ENCODE measurements at places on chromosomes 1 and 21. TPM values are rescaled to one million over a fixed set of nuclear protein-coding genes. Genes with fewer than 3 reads are reported as not detected.

MCOLN2 gene
- 1.1 TPM for total RNA-seq

SELL gene
- total RNA-seq, result 0.27 TPM

TIE1 gene
- total RNA-seq, result 0.81 TPM

C1orf210 gene
- not detected for total RNA-seq

FAM72C gene
- total RNA-seq, result not detected

KRTAP7-1 gene
- not detected for total RNA-seq

IL10 gene
- total RNA-seq, result not detected

C1orf185 gene
- total RNA-seq, result not detected

SIK1 gene
- total RNA-seq, result 4.4 TPM

NBPF4 gene
- total RNA-seq, result not detected

C1orf115 gene
- total RNA-seq, result not detected

B3GALT6 gene
- 24.7 TPM for total RNA-seq

ADAM30 gene
- not detected for total RNA-seq

TEDDM1 gene
- not detected for total RNA-seq

STUM gene
- total RNA-seq, result 0.98 TPM

TMPRSS3 gene
- total RNA-seq, result not detected

DMRTA2 gene
- 0.18 TPM for total RNA-seq

DDR2 gene
- total RNA-seq, result 379 TPM

OR2L2 gene
- total RNA-seq, result not detected

CALML6 gene
- total RNA-seq, result 0.36 TPM

PROK1 gene
- total RNA-seq, result not detected

LCE1E gene
- total RNA-seq, result not detected

PLEKHA6 gene
- 5.1 TPM for total RNA-seq

RNASEL gene
- total RNA-seq, result 9.5 TPM

MTARC2 gene
- 2.0 TPM for total RNA-seq

FMO2 gene
- total RNA-seq, result 7.4 TPM

TMEM201 gene
- 2.8 TPM for total RNA-seq

DISP3 gene
- total RNA-seq, result not detected

CATSPERE gene
- 0.49 TPM for total RNA-seq

TAGLN2 gene
- total RNA-seq, result 62.4 TPM

PADI2 gene
- 0.09 TPM for total RNA-seq

ZNF683 gene
- total RNA-seq, result not detected

KRTAP12-2 gene
- total RNA-seq, result not detected

FCRLA gene
- not detected for total RNA-seq

MYBPHL gene
- total RNA-seq, result not detected

TMEM125 gene
- not detected for total RNA-seq

HAX1 gene
- total RNA-seq, result 141 TPM

LMX1A gene
- total RNA-seq, result not detected

SLC35D1 gene
- total RNA-seq, result 12.6 TPM

PCP4L1 gene
- not detected for total RNA-seq

C1orf141 gene
- 0.65 TPM for total RNA-seq

SPRR2G gene
- not detected for total RNA-seq

GPX7 gene
- total RNA-seq, result 31.0 TPM

MX2 gene
- total RNA-seq, result 4.2 TPM

OR10Z1 gene
- total RNA-seq, result not detected
